Brain (organoid and tissue), 16 donors: ENCODE measurements at places on chromosomes 3 and 15.
A peak's percentile ranks its signal among the peaks of the same experiment; 100 is the strongest.

DNA sequence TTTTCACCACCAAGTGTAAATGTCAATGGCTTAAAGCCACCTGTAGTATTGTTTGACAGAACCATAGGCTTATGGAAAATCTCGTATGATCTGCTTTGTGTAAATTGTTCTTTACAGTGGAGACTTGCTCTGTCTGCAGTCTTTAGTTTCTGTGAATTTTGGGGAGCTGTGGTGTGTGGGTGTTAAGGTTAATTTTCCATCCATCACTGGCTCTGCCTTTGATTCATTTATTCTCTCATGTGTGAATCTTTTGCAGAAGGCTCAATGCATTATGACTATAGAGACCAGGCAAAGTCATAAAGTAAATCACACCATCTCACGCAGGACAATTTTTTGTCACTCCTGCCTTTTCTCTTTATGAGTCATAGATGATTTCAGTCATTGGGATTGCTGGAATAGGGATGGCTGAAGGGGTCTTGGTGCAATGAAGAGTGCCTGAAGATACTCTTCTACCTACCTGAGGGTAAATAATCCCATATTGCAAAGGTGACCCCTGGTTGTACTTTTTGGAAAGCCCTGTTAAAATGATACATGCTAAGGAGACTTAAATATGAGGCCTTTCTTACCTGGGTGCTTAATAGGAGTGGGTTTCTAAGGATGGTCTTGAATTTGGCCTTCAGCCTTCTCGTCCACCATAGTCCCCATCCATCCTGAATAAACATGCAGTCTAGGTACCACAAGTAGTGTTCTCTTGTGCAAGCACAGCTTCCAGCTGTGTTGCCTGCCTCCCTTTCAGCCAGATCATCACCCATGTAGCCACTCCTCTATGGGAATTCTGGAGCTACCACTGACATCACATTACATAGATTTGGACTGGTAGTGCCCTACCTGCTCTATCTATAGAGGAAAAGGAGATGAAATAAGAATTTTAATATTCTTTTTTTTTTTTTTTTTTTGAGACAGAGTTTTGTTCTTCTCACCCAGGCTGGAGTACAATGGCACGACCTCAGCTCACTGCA lies 14.3 kb downstream of the TGFBR2 start:
- no peak for DNase-seq

DNA sequence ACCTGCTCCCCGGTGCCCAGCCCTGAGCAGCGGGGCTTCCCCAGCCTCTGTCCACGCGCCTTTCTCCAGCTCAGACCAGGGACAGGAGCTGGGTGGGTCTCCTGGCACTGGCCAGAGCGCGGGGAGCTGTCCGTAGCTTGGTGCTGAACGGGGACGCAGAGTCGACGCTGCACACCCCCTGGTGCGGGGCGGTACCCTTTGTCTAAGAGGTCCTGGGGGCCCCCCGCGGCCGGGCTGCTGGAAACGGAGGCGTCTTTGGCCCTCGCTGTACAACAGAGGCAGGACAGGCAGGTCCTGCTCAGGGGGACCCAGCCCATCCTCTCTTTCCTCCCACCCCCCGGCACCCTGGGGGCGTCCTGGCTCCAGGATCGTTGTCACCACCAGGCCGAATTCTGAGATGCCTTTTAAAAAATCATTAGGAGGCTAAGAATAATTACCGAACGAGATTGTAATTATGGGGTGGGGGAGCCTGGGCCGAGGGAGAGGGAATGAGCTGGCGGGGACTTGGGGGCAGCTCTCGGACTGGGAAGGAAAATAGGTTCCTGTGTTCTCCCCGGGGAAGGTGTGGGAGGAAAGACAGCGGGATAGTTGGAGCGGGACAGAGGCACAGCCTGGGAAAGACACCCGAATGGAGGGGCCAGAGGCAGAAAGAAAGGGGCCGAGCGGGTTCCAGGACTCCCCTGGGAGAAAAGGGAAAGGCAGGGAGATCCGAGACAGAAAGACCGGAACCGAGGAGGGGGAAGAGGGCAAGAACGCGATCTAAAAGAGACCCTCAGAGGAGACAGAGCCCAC lies 4.1 kb upstream of the SKOR1 start:
- DNase-seq, result no peak

GRCh38 chr3:141845407-141846049 lies 30.9 kb upstream of the ATP1B3 start:
- DNase-seq, result no peak

GRCh38 chr3:69542089-69542804 lies 156.4 kb upstream of the FRMD4B start:
- DNase-seq, result peak; percentile 88

GRCh38 chr3:8371960-8372463 lies 129.6 kb upstream of the LMCD1 start:
- DNase-seq, result no peak

- DNase-seq, result no peak
Measured at GRCh38 chr15:48702569-48703236, 57.2 kb upstream of the FBN1 start.

GRCh38 chr3:15405448-15406050 lies 21.8 kb downstream of the METTL6 start:
- peak; percentile 77 for DNase-seq

GRCh38 chr3:39128951-39129350 lies 21.5 kb downstream of the TTC21A start:
- no peak for DNase-seq

GRCh38 chr3:125332504-125332903 lies 42.6 kb downstream of the ZNF148 start:
- DNase-seq, result no peak

GRCh38 chr3:186003610-186004009 lies 65.8 kb upstream of the TRA2B start:
- no peak for DNase-seq

GRCh38 chr3:73321286-73321999 lies 260.0 kb downstream of the EBLN2 start:
- DNase-seq, result no peak

GRCh38 chr3:5479229-5479799 lies 291.8 kb downstream of the EDEM1 start:
- DNase-seq, result no peak

- no peak for DNase-seq
Measured at GRCh38 chr3:102614021-102614569, 179.3 kb downstream of the ZPLD1 start.

GRCh38 chr3:173009410-173009809 lies 131.6 kb downstream of the SPATA16 start:
- no peak for DNase-seq

GRCh38 chr3:173932624-173933023 lies 535.1 kb downstream of the NLGN1 start:
- no peak for DNase-seq

- no peak for DNase-seq
Measured at GRCh38 chr3:167969548-167969947, 126.2 kb downstream of the GOLIM4 start.

DNA sequence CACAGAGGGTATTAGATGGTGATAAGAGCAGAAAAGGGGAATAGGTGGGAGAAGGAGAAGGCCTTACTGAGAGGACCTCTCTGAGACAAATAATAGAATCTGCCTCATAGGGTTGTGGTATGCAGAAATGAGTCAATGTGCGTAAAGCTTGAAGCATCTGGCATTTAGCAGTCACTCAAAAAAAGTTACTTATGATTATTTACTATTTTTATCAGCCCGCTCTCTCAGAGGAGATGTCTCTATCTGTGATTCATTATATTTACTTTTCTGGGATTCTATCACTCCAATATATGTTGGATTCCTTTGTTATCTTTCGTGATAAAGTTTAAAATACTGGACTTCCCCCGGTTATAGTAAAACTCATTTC lies 4.6 kb upstream of the TM4SF1 start:
- DNase-seq, result no peak

GRCh38 chr15:64466408-64467141 lies 6.2 kb downstream of the ZNF609 start:
- peak; percentile 76 for DNase-seq

DNA sequence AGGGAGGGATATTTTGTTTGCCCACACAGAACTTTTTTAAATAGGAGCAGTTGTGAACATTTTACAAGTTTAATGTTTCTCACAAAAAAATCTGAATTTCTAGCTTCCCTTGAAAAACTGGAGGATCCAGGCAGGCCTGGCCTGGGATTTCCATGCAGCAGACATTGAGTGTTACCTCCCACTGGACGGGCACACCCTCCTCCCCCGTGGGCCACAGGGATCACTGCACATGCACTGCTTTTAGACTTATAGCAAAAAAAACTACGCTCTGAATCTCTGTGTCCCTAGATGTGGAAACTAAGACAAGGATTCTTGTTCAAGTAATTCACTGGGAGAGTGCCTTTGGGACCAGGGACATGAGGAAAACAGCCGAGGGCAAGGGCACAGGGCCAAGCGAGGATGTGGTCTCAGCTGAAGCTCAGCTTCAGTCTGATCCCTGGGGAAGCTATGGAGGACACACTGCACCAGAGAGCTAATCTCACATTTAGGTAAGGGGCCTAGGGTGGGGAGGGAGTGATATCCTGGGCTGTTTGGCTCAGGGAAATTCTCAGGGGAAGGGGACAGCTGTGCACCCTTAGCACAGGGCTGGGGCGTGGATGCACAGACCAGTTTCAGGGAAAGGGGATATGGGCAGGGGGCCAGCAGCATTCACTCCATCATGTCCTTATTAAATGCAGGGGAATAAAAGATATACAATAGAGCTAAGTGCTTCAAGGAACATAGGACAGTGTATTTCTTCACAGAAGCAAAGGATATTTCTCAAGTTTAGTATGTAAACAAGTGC lies 46.0 kb downstream of the FSIP1 start:
- no peak for DNase-seq

DNA sequence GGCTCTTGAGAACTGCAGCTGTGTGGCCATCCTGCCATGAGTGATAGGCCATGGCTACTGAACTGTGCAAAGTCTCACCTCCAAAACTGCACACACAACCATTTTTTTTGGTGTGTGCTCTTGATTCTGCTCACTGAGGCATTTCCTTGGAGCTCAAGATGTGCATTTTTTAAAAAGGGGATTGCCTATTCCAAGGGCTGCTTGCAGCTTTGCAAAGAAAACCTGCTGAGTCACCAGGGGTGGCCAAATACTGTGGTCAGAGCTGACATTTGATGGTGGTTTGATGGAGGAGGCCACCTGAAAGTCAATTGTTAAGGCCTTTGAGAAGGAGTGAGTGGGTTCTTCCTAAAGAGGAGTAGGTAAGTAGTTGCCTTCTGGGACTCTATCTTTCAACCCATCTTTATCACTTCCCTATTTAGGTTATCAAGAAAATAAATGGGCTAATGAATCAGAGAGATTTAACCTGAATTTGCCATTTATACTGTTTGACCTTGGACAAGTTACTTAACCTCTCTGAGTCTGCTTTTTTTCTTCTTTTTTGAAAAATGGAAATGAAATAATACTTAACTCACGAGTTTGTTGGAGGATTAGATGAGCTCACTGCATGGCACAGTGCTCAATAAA lies 87.9 kb downstream of the CHST2 start:
- no peak for DNase-seq

DNA sequence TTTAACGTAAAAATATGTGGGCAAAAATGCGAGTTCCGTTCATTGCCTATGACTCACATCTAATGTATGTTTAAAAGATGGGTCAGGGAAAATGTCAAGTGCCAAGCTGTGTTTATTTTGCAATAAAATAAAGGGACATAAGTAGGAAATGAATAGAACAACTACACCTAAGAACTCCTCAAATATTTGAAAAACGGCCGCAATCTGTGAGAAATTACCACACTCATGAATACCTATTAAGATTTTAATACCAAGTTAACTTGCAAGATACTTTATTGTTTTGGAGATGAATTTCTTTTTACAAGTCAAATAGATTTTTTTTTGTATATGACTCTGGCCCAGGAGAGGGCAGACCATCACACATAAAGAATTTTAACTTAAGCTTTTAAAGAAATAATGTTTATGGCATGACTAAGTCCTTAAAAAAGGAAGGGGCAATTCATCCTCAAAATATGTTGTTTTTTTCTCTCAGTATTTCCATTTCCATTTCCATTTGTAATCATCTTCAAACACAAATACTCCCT lies 152.7 kb downstream of the SUCNR1 start:
- DNase-seq, result peak; percentile 3

DNA sequence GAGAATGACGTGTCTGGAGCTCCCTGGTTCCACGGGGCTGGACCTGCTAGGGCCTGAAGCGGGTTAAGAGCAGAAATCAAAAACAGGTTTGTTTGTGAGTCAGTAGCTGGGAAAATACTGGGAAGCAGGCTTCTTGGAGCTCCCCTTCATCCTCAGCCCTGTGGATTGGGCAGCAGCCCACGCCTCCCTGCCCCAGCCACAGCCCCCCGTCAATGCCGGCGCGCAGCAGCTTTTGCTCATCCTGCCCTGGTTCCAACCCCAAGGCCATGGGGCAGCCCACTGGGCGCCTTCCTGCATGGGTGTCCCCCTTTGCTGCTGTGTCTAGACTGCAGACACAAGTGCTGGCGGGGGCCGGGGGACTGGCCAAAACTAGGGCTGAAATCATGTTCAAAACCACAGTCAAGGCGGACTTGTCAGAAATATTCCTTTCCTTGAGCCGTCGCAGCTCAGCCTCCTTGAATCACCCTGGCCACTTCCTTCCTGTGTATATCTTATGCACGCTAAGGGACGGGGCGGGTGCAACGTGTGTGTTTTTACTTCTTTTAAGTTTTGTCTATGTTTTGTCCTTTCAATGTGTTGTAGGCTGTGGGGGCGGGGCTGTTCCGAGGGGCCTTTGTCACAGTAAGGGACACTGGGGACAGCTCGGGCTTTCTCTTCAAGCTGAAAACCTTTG lies 108.1 kb downstream of the KLF13 start:
- DNase-seq, result no peak

DNA sequence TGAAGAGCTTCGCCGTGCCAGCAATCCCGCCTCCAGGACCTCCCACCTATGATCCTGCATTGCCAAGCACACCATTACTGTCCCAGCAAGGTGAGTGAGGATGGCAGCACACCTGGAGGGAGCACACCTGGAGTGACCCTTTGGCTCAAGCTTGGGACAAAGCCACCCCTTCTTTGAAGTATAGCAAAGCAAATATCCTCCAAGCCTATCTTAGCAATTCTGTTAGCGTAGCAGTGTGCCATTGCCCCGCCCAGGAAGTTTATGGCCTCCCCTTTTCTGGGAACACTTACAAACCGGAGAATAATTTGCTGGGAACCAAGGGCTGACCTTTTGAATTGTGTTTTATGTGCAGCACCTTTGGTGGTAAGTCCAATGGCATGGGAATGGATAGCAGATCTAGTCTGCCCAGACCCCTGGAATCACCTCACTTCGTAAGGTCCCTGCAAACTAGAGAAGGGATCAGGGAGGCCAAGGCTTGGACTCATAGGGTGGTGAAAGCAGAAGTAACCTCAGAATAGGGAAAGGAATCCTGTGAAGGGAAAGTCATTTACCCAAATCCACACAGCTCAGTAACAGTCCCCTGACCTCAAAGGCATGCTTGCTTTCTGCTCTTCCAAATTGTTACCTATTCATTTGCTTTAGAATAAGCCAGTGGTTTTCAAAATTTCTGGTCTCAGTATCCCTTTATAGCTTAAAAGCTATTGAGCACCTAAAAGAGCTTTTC lies 70.1 kb downstream of the HCN4 start:
- no peak for DNase-seq

DNA sequence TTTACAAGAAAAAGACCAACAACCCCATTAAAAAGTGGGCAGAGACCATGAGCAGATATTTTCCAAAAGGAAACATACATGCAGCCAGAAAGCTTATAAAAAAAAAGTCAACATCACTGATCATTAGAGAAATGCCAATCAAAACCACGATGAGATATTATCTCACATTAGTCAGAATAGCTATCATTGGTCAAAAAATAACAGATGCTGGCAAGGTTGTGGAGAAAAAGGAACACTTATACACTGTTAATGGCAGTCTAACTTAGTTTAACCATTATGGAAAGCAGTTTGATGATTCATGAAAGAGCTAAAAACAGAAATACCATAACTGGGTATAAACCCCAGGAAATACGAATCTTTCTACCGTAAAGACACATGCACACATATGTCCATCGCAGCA lies 76.3 kb downstream of the SUCNR1 start:
- DNase-seq, result no peak
